ENCODE measurements at places on chromosomes 2 and 18.

GRCh38 chr2:57617318-57617717 lies 429.3 kb upstream of the VRK2 start:
- DNase-seq, result no peak

- no peak for DNase-seq
These were observed 136.2 kb downstream of the LAMA3 start for GRCh38 chr18:23825496-23825895.

GRCh38 chr18:80196528-80197320 lies 50.6 kb downstream of the PARD6G start:
- no peak for DNase-seq

- no peak for DNase-seq
These were observed 3.4 kb downstream of the LPIN1 start for GRCh38 chr2:11749646-11750349.

GRCh38 chr2:221844212-221845020 lies 272.3 kb upstream of the EPHA4 start:
- DNase-seq, result no peak

DNA sequence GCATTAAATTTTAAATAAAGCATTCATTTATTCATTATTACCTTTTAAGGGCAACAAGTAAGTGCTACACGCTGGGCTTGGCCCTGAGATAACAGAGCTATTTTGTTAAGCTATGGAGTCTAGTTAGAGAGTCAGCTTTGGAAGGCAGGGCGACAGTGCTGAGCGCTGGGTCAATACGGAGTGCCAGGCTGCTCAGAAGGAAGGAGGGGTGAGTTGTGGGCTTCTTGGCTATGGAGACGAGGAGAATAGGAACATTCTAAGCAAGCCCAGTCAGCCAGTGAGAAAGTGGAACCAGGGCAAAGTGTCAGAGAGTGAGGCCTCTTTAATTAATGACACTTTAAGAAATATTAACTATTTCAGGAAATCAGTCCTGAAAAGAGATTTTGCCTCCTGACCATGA lies 288.4 kb downstream of the LRRTM1 start:
- DNase-seq, result no peak

DNA sequence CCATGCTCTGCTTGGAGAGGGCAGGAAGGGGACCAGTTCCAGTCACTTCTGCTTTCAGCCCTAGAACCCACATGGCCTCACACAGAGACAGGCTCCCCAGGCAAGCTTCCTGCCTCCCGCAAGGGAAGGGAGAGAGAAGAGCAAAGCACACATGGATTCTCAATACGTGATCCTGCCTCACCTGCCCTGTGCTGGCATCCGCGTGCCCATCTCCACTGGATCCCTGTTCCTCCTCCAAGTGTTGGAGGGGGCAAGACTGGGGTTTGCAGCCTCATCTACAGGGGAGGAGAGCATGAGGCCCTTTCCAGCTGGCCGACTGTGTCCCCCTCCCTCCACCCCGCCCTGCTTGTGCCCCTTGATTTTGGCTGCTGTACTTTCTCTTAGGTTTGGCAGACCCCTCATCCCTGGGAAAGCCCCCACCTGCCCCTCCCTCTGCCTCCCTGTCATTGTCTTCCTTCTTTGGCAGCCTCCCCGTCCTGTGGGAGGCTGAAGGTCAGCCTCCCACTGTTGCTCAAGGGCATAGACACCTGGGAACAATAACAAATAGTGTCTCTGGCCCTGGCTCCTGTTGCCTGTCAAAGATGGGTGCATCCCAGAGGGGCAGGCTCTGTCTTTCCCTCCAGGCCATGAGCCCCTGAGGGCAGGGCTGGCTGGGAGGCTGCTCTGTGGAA lies 22.7 kb downstream of the KCNF1 start:
- no peak for DNase-seq

GRCh38 chr2:43737097-43737854 lies 36.6 kb upstream of the DYNC2LI1 start:
- no peak for DNase-seq

Measured in activated CD4-positive, alpha-beta T cell treated with anti-CD3 and anti-CD28 coated beads, Interleukin-10, Interleukin-2, amounts not matched to agents 100 ng/mL and 50 ng/mL, durations not matched to agents 16 hours and 8 hours (primary cell).